Thoracic aorta (tissue), 2 donors: ENCODE measurements at places on chromosomes 7 and 10.

GRCh38 chr10:95920798-95921426 lies 13.1 kb downstream of the CC2D2B start:
- no peak for DNase-seq

DNA sequence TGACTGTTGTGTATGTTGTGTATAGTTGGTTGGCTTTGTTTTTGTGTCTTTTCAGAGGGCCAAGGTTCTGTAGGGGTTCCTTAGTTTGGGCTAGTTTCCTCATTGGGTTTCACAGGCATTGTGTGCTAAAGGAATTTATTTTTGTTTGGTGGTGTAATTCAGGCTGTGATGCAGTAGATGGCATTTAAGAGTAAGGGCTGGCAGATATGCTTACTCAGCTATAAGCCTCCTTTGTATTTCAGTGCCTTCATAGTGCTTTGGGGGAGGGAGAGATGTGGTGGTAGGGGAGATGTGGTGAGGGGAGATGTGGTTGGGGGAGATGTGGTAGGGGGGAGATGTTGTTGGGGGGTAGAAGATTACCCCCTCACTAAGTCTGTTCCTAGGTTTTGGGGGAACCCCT lies 91.7 kb downstream of the SLC25A40 start:
- DNase-seq = no peak

GRCh38 chr10:127872011-127872761 lies 20.6 kb downstream of the CLRN3 start:
- DNase-seq = no peak

DNA sequence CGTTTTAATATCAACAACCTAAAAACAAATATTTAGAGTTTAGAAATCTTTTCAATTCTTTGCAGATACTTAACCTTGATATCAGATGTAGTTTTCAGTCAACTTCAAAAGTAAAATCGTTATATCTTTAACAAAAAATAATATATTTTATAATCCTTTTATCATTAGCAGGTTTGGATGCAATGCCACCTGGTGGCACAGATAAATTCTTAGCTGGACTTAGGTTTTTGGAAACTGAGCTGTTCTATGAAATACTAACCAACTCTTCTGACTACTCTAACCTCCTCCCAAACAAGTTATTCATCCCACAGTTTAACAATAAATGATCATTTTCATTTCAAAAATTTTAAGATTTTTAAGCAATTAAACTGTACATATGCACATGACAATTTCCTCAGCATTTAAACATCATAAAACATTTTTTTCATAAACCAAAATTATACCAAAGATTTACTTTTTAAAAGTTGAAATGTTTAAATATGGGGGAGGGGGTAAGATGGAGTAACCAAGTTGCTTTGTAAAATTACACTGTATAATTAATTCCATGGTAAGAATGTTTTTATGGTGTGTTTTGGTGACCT lies 56.9 kb downstream of the HIBADH start:
- DNase-seq = no peak

DNA sequence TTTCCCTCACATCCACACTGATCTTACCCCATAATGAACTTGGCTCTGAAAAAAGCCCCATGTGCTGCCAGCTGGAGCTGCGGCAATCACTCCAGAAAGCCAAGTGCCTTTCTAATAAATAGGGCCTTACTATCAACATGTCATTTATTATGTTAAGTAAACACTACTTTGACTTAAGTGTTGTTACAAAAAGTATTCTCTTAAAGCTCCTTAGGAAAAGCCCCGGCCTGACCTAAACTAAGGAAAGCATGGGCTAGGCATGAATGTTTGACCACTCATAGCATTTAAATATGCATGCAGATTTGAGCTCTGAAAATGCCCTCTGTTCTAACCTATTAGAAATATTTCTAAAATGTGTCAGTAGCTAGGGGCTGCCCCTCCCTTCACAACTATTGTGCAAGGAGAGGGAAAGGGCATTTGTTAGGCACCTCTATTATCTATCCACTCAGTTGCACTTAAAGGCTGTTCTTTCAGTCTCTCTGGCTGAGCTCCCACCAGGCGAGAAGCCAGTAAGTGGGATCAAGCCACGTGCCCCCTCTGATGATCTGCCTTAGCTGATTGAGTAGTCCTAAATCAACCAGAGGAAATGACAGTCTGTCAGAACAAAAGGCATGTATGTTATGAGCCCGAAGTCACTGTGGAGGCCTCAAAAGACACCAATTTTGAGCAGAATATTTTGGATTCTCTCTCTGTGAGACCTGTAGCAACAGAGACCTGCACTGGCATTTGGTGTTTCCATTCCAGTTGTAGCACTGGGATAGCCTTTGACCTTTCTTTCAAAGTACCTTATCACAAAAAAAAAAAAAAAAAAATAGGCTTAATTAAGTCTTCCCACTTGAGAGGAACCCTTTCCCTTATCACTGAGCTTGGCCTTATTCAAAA lies 77.1 kb downstream of the ITGB8 start:
- peak; percentile 3 for DNase-seq

GRCh38 chr7:16975712-16976111 lies 93.9 kb upstream of the AGR3 start:
- DNase-seq = no peak

DNA sequence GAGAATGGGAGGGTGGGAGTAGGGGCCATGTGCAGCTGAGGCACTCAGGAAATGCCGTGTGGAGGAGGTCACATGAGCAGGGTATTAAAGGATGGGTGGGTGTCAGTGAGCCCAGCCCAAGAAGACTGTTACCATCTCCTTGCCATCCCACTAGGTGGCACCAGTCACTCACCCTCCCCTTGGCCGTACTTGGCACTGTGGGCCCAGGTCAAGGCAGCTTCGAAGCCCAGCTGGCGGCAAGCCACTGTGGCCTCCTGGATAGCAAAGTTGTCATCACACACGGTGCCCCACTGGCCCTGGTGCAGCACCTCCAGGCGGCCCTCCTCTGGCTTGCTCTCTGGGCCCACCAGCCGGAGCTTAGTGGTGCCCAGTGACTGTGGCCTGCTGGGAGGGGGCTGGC lies 5.4 kb downstream of the LOXL4 start:
- DNase-seq = no peak

- no peak for DNase-seq
Measured at GRCh38 chr7:79854621-79855020, 280.0 kb upstream of the GNAI1 start.

DNA sequence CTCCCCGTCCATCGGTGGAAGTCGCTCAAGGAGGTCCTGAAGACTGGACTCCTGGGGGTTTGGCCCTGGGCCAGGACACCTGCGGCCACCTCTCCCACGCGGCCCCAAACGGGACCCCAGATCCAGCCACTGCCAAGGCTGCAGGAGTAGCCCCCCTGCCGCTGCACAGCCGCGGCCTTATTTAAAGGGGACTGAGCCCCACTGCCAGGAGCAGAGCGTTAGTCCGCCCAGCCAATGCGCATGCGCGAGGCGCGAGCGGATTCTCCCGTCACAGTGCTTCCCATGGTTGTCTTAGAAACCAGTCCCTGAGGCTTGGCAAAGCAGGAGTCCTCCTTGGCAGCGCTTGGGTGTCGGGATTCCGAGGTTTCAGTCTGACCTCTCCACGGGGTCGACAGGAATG lies 320.0 kb downstream of the ZNF716 start:
- DNase-seq = no peak

DNA sequence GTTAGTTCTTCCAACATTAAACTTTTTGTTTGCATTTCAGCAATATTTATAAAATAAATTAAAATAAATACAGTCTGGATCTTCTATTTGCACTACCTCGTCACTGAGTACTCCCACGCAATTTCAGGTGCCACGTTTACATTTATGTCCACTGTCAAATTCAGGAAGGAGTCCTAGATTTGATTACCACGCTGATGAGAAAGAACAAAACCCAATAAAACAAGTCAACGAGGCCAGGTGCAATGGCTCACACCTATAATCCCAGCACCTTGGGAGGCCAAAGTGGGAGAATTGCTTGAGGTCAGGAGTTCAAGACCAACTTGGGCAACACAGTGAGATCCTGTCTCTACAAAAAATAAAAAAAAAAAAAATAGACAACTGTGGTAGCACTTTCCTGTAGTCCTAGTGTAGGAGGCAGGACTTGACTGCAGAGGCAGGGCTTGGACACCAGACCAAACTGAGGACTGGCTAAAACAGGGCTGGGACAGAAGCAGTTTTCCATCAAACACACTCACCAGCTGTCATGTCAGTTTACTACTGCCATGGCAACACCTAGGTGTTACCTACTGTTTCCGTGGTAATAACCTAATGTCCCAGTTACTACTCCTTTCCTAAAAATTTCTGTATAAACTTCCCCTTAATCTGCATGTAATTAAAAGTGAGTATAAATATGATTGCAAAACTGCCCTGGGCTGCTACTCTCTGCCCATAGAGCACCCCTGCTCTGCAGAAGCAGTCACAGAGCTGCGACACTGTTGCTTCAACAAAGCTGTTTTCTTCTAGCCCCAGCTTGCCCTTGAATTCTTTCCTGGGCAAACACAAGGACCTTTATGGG lies 341.7 kb downstream of the PARD3 start:
- DNase-seq = no peak

GRCh38 chr10:12042409-12042796 lies 206 bp downstream of the UPF2 start:
- DNase-seq = no peak

- peak; percentile 89 for DNase-seq
Measured at GRCh38 chr7:73894733-73895551, 34.0 kb downstream of the TMEM270 start.

DNA sequence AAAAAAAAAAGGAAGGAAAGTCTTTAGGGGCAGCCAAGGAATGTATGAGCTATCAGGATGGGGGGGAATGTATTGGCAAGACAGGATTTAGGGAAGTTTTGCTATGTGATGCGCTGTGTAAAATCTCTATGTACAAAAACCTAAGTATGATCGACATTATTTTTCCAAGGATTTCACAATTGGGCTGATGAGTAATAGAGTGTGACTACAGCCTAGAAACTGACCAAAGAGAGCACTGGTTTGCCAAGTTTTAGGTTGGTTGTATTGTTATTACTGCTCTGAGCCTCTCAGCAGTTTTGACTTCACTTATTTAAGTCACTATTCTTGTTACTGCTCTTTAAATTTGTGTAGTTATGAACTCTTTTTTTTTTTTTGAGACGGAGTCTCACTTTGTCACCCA lies 107.3 kb downstream of the NRCAM start:
- no peak for DNase-seq

GRCh38 chr7:35714407-35714806 lies 19.5 kb upstream of the HERPUD2 start:
- DNase-seq = no peak

GRCh38 chr7:149459540-149460452 lies 1.1 kb downstream of the ZNF777 start:
- DNase-seq = no peak
